ENCODE measurements at places on chromosomes 1 and 21. TPM values are rescaled to one million over a fixed set of nuclear protein-coding genes. Genes with fewer than 3 reads are reported as not detected.
A peak's percentile ranks its signal among the peaks of the same experiment; 100 is the strongest.

GRCh38 chr1:107116306-107116790, 24.5 kb upstream of the NTNG1 start:
- peaks cover 11% of the 10 kb centered on the region for H3K27me3 ChIP-seq
- no peak overlapping the region for H3K4me3 ChIP-seq
- no peak overlapping the region for H3K27ac ChIP-seq
- no peak for DNase-seq
- no peaks in the 10 kb centered on the region for H3K36me3 ChIP-seq

DNA sequence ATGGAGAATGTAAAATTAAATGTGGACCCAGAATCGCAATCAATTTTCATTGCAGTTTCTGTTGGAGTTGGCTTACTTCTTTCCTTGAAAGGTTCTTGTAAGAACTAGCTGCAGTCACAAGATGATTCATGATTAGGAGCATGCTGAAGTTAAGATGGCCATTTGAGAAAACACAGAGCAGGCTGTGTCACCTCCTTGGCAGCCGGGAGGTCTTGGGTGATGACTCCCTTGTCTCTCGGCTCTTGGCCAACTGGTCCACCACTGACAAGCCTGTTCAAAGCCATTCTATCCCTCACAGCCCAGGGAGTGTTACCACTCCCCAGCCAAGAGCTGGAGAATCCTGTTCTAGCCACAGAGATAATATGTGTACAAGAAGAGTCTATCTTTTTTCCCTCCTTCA, 40.6 kb downstream of the OPTC start:
- no peaks in the 10 kb centered on the region for H3K27me3 ChIP-seq
- peaks cover under 1% of the 10 kb centered on the region for H3K4me1 ChIP-seq
- H3K4me3 ChIP-seq, result no peak overlapping the region
- H3K36me3 ChIP-seq, result no peaks in the 10 kb centered on the region
- DNase-seq, result no peak

GRCh38 chr1:40980453-40981121, 1.1 kb downstream of the CTPS1 start:
- H3K27me3 ChIP-seq, result no peaks in the 10 kb centered on the region
- H3K36me3 ChIP-seq, result peaks cover 49% of the 10 kb centered on the region
- H3K4me3 ChIP-seq, result peak overlapping the region; percentile 86
- H3K4me1 ChIP-seq, result peaks cover 59% of the 10 kb centered on the region

- DNase-seq, result no peak
- no peak overlapping the region for H3K4me3 ChIP-seq
- H3K27me3 ChIP-seq, result no peaks in the 10 kb centered on the region
Measured at GRCh38 chr21:33650929-33651509, 8.7 kb downstream of the ITSN1 start.

- H3K27me3 ChIP-seq, result peaks cover 19% of the 10 kb centered on the region
- no peak overlapping the region for H3K4me3 ChIP-seq
- no peaks in the 10 kb centered on the region for H3K4me1 ChIP-seq
- no peaks in the 10 kb centered on the region for H3K36me3 ChIP-seq
Measured at GRCh38 chr1:221397606-221398005, 344.3 kb downstream of the DUSP10 start.

CAP1 gene
- total RNA-seq, result 527 TPM

S100A10 gene
- total RNA-seq, result 230 TPM

ANGPTL3 gene
- not detected for total RNA-seq

FBXO2 gene
- 1.6 TPM for total RNA-seq
